ENCODE measurements at places on chromosomes 4 and X.

DNA sequence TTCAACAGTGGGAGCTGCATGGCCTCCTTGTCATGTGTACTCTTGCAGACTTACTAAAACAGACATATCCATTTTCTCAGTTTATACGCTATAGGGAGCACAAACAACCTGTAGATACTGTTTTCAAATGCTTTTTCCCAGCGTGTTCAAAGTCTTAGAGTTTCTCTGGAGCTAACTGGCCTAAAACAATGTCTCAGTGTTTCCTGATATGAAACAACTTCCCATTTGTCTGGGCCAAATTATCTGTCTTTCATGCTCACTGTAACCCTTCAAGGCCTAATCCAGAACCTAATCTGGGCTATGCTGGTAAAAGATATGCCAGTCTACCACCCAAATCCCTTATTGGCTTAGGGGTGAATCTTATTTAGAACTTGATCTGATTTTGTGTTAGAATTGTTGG, 38.8 kb downstream of the RAB40A start:
- DNase-seq = no peak

DNA sequence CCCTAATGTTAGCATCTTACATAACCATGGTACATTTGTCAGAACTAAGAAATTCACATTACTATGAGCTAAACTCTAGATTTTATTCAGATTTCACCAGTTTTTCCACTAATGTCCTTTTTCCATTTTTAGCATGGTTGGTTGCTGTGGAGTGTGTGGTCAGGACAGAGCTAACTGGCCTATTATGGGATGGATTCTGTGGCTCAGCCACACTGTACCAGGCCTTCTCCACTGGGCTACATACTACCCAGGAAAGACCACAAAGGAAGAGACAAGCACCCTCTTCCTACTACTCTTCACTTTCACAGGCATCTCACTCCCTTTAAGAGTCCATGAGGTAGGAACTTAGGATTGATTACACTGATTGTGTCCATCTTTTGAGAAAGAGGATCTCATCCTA, 67.4 kb downstream of the ZNF827 start:
- no peak for DNase-seq

DNA sequence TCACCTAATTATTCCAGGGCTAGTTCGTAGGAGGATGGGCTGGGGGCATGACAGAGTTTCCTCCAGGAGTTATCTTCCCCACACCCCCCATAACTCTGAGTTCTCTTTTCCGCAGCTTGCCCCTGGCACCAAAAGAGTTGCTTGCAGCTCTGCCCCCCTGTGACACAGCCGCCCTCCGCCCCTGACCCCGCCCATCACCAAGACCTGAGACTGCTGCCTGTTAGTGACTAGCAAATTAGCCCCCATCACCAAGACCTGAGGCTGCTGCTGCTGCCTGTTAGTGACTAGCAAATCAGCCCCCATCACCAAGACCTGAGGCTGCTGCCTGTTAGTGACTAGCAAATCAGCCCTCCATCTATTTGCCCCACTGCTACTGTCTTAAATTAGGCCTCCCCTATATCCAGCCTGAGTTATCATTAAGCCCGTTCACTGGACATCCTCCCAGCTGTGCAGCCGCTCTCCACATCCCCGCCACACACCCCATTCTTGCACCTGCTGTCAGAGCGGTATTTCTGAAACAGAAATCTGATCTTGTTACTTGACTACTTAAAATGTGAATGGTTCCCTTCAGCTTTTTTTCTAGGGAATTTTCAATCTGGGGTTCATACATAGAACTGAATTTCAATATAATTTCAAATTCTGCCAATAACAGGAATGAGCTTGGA, 1.5 kb upstream of the PAPSS1 start:
- DNase-seq = no peak

DNA sequence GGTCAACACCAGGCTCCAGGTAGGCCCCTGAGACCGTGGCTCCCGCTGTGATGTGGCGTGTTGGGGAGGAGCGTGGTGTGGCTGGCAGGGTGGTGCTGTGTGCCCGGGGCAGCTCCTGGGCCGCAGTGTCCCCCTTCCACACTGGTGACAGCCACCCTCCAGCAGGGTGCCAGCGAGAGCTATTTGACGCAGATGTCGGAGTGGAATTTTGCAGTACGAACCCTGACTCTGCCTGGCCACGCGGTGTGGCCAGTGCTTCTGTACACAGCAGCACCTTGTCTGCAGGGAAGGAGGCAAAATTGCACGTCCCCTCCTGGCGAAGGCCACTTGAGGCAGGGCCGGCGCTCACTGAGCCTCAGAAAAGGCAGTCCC, 53.2 kb downstream of the CPZ start:
- no peak for DNase-seq

DNA sequence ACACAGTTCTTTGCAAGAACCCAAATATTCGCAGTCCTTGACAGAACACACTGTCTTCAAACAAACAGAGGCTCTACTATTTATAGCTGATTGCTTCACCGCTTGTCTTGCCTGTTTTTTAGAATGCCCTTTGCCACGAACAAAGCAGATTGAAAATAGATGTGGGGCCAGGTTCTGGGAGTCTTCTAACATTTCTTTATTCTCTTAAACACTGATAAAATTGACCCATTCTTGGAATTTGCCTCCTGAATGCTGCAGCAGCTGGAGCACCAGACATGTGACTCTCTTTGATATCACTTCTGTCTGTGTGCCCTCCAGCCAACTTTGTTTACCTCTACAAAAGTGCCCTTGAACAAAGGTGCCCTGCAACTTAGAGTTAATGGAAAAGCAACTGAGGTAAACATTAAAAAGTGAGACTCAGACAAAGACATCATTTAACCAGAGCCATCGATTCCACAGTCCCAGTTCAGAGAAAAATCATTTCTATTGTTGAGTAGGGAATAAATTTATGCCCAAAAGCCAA, 64.2 kb upstream of the SPP1 start:
- no peak for DNase-seq

GRCh38 chrX:94695910-94696309, 1021.9 kb downstream of the FAM133A start:
- no peak for DNase-seq

DNA sequence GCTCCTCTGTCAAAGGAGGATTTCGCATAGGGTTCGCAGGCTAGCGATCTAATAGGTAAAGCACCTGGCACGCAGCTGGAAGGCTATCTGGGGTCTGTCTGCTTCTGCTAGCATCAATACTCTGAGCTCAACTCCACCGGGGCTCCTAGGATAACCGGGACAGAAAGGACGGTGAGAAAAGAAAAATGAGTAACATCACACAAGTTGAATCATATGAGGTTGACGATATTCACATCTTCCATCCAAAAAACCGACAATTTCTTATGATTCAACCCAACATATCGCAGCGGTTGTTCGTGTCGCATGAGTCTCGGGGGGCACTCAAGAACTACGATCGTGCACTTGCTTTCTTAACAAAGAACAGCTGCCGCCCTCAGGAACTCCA, 1.8 kb downstream of the PROM1 start:
- no peak for DNase-seq

DNA sequence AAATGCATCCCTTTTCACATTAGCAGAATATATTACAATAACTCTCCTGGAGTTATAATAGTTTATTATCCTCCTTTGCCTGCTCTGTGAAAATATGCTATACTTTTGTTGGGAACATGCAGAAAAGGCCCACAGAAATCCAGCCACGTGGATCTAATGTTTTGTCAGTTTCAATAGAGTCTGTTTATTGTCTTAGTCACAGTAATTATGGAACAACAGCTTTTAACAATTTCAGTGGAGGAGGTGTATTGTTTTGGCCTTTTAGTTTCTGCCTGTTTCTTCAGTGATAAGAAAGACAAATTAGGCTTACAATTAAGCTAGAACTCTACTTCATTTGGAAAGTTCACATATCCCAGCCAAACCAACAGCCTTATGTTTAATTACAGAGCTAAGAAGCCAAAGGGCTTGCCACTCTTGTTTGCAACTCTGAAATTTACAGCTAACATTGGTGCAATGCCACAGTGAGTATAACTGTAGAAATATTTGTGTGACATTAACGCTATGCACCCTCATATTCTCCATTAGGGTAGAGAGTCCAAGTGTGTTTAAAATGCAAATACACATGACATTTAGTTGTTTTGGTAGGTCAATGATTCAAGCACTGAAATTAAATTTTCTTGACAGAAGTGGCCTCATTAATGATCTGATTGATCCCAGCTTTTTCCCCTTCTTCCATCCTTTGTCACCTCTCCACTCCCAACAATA, 175.8 kb downstream of the USP46 start:
- no peak for DNase-seq

GRCh38 chrX:340121-340520, 21.5 kb upstream of the GTPBP6 start:
- no peak for DNase-seq

DNA sequence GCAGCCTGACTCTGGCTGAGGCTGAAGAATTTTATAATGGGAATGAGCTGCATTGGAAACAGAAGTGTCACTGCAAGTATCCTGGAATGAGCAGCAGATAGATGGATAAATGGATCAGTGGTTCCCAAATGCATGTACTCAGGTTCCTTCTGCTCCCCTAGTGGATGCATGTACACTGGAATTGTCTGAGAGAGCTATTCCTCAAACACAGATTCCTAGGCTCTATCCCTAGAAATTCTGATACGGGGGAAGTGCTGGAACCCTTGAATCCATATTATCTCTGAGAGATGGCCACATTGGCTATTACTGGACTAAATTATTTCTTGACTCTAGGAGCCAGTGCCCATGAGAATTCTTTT, 64.8 kb downstream of the TMEM131L start:
- no peak for DNase-seq

DNA sequence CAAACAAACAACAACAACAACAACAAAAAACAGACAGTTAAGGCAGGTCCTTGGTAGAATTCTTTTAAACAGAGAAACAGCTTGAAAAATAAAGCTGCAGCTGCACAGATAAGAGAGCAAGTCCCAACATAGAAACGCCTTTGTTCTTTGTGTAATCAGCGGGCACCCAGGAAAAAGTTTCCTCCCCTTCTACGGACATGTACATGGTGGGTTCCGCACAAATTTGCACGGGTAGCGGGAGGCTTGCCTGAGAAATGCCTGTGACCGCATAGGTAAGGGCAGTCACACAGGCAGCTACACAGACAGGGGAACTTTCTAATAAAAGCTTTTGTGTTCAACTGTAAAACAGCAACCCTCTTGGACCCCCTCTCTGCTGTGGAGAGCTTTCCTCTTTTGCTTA, 25.7 kb upstream of the CT47A1 start:
- DNase-seq = no peak

- DNase-seq = no peak
Observed at GRCh38 chr4:39994406-39994805, 16.7 kb upstream of the PDS5A start.

DNA sequence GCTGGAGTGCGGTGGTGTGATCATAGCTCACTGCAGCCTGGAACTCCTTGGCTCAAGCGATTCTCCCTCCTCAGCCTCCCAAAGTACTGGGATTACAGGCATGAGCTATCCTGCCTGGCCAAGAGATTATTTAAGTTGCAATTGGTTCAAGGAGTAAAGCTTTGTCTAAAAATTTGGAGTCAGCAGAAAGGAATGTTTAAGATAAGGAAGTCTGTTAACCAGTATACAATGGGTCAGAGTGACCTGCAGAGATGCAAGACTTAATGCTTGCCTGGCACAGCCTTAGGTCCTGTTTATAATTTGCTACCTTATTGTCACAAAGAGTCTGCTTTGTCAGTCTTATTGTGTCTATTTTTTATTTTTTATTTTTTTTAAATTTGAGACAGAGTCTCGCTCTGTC, 826.2 kb downstream of the NLGN4X start:
- DNase-seq = no peak

DNA sequence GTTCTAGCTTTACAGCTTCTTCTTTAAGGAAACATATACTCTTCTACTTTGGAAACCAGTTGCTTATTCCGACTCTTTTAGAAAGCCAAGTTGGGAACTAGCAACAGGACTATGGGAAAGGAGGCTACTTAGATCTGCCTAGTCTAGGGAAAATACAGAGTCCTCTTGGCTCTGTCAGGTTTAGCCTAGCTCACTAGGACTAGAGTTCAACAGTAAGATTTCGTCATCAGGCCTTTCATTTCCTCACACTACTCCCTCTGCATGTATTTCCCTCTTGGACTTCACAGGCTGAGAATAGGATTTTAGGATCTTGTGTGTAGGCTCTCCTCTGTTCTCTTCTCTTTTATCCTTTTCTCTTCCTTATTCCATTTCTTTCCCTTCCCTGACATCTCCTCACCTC, 409.8 kb downstream of the AR start:
- no peak for DNase-seq

DNA sequence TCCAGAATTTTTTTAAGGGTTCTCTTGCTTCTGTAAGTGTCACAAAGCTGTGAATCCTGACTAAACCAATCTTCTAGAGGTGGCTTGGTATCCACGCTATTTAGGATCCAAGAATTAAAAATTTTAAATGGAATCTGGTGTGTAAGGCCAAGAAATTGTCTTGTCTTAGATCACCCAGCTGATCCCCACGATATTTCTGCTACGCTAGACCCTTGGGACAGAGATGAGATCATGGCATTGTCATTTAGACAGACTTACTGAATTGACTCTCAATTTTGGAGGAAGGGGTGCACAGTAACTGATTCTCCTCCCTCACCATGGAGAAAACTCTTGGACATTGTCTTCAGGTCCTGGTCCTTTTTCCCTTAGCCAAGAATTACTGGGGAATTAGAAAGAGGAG, 5.7 kb downstream of the GPRIN3 start:
- DNase-seq = no peak
